ENCODE measurements at places on chromosomes 4 and X.

DNA sequence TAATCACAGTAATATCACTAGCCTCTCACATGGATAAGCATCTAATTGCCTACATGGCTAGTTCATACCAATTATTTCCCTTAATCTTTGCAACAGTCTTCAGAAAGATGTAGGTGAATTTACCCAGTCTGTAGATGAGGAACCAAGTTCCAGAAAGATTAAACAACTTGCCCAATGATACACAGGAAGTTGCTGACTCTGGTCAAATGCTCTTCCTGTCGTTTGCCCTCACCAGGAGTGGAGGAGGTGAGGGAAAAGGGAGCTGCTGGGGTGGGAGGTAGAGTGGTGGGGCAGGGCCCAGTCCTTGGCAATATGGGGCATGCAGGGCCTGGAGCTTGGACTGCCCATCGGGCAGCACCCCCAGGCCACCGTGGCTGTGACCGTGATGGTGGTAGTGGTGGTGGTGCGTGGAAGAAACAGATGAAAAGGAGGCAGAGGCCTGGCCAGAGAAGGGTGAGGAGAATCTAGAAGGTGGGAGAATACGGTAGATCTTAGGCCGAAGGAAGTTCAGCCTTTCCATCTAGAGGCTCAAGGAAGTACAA lies 2.3 kb upstream of the KDM5C start:
- no peak for DNase-seq

DNA sequence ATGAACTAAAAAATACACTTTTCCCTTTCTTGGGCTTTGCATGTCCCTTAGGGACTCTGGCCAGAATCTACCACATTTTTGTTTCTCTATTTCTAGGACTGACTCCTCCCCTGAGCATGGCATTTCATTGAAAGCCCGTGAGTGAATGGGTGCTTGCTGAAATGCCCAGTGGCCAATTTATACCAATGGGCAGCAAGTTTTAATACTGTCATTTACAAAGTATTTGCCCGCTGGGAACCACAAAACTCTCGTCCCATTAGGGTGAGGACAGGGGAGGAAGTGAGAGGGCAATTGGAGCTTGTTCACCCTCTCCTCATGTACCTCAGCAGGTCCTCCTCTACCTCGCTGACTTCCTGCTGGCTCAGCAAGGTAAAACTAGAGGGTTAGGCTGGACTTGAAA lies 1.1 kb downstream of the SRPX2 start:
- no peak for DNase-seq

DNA sequence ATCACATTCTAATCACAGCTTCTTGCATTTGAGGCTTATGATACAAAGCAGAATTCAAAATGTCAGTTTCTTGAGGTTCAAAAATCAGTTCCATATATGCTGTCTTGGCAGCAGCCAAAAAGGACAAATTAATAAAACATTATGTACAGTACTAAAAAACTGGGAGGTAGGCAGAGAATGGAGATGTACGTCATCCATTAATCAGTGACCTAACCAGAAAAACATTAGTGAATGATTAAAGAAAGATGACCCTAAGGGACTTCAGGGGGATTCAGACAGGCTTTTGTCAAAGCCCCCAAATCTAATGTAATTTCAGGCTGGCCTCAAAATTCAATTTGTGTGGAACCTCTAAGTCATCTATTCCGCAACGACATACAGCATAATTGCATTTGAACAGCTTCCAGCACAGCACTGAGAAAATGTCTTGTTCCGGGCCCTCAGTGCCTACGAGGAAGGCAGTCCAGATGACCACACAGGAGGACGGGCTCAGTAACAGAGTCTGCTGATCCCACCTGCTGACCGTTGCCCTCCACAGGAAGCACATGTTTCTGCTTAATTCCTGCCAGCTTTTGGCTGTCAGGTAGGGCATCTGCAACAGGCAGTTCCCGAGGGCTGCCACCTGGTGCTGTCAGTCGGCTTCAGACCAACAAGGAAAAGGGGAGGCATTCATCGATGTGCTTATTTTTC lies 83.8 kb upstream of the HHIP start:
- DNase-seq: no peak

DNA sequence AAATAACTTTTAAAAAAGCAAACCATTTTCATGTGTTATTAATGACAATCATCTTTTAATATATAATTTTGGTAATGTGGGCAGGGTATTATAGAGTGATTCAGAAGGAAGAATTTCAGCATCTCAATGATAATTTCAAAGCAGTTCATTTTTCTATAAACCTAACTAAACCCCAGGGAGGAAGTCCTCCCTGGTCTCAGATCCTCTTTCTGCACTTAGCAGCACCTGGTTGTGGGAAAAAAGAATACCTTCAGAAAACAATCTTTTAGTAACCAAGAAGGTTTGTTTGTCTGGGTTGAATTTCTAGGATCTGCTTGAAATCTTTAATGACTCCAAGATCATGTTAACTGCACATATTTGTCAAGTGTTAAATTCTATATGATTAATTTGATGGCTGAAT lies 29.9 kb downstream of the DKK2 start:
- no peak for DNase-seq

- no peak for DNase-seq
Observed at GRCh38 chr4:23819041-23819511, 70.8 kb downstream of the PPARGC1A start.

DNA sequence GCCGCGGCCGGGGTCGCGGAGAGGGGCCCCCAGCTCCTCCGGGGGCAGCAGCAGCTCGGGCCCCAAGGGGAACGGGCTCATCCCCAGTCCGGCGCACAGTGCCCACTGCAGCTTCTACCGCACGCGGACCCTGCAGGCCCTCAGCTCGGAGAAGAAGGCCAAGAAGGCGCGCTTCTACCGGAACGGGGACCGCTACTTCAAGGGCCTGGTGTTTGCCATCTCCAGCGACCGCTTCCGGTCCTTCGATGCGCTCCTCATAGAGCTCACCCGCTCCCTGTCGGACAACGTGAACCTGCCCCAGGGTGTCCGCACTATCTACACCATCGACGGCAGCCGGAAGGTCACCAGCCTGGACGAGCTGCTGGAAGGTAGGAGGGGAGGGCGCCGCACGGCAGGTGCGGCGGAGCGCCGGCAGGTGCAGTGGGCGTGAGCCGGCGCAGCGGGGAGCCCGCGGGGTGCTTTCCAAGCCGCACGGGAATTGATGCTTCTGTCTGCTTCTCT lies 886 bp downstream of the DCLK2 start:
- DNase-seq: peak; percentile 18

- peak; percentile 12 for DNase-seq
Observed at GRCh38 chr4:147822128-147822527, 90.2 kb downstream of the ARHGAP10 start.

DNA sequence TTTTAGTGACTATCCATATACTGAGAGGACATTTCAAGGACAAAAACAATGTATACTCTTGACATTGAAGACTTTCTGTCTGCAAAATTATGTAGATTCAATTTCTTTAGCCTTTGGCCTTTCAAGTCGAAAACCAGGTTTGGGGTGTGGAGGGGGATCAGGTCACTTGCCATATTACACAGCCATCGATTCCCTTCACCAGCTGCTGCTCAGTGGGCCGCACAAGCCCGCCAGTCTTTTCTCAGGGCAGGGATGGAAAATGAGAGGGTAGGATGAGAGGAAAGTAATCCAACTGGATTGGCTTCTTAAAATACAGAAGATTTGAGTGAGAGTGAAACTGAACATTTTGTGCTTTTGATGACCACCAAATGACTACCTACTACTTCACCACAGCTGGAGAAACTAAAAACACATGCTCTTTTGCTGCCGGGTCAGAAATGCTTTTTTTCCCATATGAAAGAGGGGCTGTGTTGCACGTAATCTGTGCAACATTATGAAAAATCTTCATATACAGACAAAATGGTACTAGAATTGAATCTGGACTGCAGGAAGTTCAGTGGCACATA lies 51.4 kb downstream of the FHL1 start:
- DNase-seq: no peak

GRCh38 chr4:53847965-53848364 lies 216.4 kb downstream of the CHIC2 start:
- DNase-seq: no peak

- DNase-seq: no peak
Observed at GRCh38 chr4:112451831-112452230, 64.1 kb downstream of the NEUROG2 start.
